Putamen (tissue), 1 donor: ENCODE measurements at places on chromosomes 2 and 18.

DNA sequence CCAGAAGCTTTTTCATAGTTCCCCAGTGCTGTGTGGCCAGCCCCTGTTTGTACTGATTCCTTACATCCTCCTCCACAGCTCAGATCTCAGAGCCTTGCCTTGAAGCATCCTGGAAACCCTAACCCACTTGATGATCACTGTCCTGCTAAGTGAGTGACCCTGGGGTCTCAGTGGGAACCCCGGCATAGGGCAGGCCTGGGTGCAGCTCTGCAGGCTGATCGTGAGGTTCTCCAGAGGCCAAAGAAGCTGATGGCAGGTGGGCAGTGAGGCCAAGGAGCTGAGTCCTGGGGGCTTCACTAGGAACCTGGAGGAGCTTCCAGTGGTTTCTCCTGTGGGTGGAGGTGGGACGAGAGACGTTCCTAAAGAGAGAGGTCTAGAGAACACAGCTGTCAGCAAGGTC is 47.4 kb upstream of the BIN1 start:
- DNase-seq = no peak

GRCh38 chr2:26114151-26114550 is 58.7 kb upstream of the GAREM2 start:
- DNase-seq = no peak

- no peak for DNase-seq
Measured at GRCh38 chr2:129205766-129206165, 773.7 kb upstream of the RAB6C start.

DNA sequence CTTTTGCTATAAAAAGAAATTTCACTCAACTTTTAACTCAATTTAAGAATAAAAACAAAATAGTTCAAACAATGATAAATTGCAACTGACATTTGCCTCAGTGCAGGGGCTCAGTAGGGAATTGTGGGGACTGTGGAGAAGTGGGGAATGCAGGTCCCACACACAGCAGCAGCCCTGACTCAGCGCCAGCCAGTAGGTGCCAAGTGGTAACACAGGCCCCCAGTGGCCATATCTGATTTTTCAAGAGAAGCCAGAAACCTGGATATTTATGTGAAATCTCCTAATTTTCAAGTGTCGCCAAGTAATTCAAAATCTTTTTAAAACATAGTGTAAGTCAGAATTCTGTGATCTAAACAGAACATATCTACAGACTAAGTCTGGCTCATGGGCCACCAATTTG is 186.3 kb downstream of the EN1 start:
- DNase-seq = no peak

DNA sequence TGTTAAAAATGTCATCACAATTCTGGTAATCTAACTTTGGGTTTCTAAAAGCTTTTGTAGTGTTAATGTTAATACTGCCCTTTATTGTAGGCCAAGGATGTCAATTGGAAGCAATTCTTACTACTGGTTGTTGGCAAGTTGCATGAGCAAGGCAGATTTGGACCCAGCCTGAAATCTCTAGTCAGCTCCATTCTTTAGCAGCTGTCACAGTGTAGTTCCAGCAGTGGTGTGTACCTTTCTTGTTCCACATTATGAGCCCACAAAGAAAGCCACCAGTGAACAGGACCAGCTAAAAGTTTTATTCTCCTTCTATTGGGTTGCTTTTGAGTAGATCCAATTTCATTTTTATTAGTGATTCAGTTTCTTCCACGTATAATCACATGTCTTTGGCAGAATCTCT is 133.8 kb downstream of the CAMKMT start:
- no peak for DNase-seq

- DNase-seq = no peak
Measured at GRCh38 chr2:171610824-171611223, 76.4 kb upstream of the DYNC1I2 start.

DNA sequence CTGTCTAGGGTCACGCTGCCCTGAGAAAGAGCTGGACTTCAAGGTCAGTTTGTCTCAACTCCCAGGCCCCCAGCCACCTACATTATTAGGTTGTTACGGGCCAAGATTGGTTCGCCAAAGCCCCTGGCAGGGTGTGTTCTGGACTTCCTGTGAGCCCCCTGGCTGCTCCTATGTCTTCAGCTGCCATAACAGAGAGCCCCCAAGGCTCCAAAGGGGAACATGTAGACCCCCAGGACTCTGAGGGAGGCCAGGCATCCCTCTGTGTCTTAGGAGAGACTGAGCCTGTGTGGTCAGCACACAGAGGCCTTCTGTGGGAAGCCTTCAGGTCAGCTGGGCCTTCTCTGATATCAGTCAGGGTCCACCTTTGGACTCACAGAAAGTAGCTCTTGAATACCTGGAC is 58.3 kb downstream of the INHBB start:
- no peak for DNase-seq

GRCh38 chr18:58993260-58993659 is 128.6 kb downstream of the ZNF532 start:
- DNase-seq = peak; percentile 50

DNA sequence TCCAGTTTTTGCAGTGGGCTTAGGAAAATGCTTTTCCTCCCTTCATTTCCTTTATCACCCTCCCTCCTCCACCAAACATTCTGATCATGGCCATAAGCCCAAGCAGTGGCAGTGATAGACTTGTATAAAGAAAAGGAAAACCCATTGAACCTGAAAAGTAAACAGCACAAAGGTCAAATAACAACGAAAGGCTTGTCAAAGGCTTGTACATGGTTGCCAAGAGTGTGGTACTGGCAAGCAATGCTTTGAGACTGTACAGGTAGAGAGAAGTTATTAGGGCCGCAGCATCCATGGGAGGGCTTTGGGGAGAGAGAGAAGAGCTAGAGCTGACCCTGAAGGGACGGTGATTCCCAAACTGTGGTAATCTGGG is 2.1 kb upstream of the VWA3B start:
- no peak for DNase-seq

- DNase-seq = no peak
Measured at GRCh38 chr2:105446501-105446900, 47.6 kb upstream of the FHL2 start.

- no peak for DNase-seq
Measured at GRCh38 chr2:19100570-19100969, 257.9 kb downstream of the OSR1 start.

GRCh38 chr18:47781561-47781960 is 148.9 kb downstream of the SMAD2 start:
- DNase-seq = no peak

GRCh38 chr2:105798595-105798994 is 53.9 kb downstream of the NCK2 start:
- no peak for DNase-seq

DNA sequence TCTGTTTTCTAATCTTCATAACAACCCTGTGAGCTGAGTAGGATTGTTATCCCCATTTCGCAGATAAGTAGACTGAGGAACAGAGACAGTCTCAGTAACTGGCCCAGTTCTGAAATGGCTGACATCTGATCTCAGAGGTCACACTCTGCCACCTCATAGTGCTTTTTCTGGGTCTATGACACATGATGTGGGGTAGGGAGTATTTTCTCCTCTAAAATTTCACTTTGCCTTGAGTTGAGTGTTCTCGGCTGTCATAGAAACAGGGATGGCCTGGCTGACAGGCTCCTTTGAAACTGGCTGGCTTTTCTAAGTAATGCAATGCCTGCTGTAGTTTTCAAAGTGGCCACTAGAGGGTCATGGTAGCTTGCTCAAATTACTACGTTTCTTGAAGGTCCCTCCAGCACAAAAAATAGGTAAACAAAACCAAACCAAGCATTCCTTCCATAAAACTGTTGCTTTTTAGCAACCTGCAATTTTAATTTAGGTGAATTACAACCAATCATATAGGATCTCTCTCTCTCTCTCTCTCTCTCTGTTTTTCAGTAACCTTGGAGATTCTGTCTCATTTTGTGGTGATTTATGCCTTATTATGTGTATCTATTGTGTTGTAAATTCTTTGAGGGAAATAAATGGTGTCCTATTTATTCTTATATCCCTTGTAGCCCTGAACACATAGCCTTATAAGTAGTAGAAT is 84.2 kb upstream of the TTN start:
- DNase-seq = peak; percentile 58

- DNase-seq = no peak
Measured at GRCh38 chr2:26387189-26387588, 14.5 kb upstream of the DRC1 start.

GRCh38 chr2:177077778-177078177 is 134.8 kb upstream of the HNRNPA3 start:
- DNase-seq = no peak

DNA sequence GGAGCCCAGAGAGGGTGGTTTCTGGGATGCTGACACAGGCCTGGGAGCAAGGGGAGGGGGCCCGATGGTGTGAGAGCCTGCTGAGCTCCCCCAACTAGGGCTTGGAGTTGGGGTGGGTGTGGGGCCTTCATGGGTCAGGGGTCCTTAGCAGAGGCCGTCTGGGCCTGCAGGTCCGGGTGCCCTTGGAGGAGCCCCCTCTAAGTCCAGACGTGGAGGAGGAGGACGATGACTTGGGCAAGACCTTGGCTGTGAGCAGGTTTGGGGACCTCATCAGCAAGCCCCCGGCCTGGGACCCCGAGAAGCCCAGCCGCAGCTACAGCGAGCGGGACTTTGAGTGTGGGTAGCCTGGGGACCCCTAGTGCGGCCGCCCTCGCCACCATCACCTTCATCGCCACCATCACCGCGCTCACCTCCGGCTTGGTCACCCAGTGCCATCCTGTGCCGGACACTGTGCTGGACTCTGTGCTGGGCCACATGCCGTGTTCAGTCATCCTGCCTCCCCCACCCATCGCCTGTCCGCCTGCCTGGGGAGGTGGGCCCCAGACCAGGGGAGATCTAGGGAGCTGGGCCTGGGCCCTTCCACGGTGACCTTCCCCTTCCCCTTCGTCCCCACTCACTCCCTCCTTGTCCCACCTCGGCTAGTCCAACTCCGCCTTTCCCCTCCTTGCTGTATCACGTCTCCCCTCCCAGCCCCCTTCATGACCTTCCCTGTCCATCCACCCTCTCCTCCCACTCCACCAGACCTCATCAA is 980 bp downstream of the SLC4A3 start:
- DNase-seq = no peak

- DNase-seq = no peak
Measured at GRCh38 chr18:28523758-28524475, 347.0 kb upstream of the CDH2 start.

DNA sequence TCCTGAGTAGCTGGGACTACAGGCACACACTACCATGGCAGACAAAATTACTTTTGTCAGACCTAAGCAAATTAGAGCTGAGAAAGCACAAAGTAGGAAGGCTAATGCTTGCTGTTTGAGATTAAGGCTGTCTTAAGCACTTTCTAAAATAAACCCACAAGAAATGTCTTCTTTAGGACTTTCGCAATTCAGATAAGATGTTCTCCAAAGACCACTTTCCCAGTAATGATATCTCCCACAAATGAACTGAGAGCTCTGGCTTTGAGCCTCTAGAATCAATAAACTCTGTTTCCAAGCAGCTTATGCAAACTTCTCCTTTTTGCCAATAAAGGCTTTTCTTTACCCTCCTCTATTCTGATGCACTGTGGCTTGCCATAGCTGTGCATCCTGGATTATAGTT is 32.0 kb upstream of the GALNT1 start:
- DNase-seq = no peak

DNA sequence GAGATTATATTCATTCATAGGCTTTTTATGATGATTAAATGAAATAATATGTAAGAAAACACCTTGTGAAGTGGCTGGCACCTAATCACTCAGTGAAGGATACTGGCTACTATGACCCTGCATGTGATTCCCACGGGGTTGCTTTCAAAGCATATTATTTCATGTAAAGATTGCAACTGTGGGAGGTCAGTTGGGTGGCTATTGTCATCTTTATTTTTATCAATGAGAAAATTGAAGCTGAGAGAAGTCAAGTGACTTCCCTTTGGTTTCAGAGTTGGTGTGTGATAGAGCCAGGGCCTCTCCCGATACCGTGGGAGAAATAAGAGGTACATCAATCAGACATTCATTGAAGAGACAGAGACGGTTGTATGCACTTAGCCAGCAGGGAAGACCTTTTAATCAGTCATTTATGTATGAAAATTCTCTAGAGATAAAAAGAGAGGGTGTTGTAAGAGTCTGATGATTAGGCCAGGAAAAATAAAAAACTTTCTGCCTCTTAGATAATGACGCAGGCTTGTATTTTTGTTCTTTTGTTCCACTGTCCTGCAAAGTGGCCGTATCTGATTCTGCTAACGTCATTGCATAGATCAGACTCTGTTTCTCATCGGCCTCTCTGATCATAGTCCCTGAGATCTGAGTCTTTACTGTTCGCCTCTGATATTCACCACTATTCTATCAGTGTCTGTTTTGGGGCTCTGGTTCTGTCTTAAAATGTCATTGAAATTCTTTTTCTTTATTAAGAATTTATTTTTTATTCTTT is 50.5 kb downstream of the QPCT start:
- DNase-seq = no peak
